SJSA1 (cell line): ENCODE measurements at places on chromosomes 12 and 14.
A peak's percentile ranks its signal among the peaks of the same experiment; 100 is the strongest.

DNA sequence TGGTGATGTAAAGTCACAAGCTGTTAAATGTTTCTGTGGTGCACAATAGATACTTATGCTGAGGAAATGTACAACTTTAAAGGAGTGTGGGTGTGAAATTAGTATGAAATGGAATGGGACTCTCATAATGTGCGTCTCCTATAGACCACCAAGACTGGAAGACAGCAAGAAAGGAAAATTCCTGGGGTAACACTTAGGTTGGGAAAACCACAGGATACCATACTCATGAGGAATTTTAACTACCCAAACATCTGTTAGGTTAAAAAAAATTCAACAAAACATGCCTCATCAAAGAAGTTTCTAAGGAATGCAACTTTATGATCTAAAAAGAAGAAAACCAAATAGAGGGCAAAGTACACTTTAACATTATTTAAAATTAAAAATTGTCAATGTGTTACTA, 113.7 kb upstream of the MYF6 start:
- DNase-seq = peak; percentile 46

DNA sequence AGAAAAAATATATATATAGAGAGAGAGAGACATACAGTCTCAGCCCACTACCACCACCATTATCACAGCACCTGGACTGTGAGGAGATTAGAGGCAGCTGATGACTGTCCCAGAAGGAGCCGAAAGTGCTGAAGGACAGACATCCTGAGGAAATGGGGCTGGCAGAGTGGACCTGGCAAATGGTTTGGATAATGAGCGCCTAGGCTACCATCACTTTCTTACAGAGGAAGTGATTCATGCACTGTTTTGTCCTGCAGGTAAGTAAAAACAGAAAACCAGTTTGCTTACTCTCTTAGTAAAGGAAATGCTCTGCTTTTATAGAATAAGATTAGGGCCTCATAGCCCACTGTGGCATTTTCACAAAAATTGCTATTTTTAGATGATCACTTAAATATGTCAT, 28.6 kb upstream of the DNM1L start:
- no peak for DNase-seq

DNA sequence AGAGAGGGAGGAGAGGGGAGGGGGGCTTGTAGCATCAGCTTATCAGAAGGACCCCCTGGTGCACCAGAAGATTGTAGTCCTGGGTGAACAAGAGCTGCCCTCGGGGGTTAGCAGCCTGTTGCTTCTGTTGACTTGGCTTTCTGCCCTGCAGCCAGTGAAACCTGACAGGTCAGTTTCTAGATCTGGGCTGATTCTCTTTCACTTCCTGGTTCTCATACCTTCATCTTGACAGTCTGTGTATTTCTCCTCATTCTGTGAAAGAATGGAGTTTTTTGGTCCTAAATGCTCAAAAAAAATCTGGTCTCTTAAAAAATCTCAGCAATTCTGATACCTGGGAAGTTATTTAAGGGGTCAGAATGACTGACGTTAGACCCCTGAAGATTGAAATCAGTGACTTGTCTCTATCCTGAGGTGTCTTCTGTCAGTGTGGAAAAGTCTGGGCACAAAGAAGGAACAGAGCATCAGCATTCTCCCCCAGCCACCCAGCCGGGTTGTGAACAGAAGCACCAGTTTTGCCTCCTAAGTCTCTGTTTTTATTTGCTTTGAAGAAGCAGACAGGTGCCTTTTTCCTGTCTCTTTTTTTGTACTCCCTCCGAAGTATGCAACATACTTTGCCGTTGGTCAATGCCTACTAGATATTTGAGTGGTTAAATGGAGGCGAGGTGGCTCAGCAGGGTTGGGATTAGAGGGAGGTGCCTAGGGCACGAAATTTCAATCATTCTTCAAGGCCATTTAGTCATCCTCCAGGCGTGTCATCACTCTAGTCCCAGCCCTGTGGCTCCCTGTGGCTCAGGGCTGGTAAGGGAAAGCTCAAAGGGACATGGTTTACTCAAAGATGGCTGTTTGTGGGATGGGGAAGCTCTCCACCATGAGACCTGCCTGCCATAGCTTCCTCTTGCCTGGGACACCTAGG, 24.0 kb downstream of the TTC9 start:
- DNase-seq = peak; percentile 43

- DNase-seq = no peak
Measured at GRCh38 chr14:50055461-50056228, 60.7 kb downstream of the VCPKMT start.

GRCh38 chr14:104297313-104297704, 158.9 kb downstream of the KIF26A start:
- DNase-seq = no peak

DNA sequence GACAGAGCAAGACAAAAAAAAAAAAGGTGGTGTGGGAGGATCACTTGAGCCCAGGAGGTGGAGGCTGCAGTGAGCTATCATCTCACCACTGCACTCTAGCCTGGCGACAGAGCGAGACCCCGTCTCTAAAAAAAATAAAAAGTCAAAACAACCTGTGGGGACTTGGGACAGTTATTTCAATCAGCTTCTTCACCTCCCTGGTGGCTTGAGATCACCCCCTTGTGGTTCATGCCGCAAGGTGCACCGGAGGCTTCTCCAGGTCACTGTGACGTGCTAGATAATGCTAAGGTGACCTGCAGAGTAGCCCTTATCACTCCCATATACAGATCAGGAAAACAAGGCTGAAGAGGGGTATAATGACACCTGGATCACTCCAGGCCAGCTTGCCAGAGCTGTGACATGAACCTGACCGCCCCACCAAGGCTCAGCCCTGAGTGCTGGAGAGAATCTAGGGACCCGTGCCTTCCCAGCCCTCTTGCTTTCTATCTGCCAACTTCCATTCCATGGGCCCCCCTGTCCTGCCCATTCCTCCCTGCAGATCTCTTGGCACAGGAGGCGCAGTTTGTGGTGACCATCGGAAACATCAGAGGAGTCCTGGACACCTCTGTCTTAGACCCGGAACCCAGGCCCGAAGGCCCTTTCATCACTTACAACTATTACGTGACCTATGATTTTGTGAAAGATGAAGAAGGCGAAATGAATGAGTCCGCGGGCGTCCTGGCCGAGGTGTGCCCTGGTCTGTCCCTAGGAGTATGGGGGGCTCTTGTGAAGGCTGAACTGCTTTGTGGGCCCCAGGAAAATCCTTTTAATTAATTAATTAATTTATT, 8.1 kb downstream of the LRRC43 start:
- peak; percentile 59 for DNase-seq

- no peak for DNase-seq
Measured at GRCh38 chr12:103679421-103680170, 92.5 kb downstream of the STAB2 start.

DNA sequence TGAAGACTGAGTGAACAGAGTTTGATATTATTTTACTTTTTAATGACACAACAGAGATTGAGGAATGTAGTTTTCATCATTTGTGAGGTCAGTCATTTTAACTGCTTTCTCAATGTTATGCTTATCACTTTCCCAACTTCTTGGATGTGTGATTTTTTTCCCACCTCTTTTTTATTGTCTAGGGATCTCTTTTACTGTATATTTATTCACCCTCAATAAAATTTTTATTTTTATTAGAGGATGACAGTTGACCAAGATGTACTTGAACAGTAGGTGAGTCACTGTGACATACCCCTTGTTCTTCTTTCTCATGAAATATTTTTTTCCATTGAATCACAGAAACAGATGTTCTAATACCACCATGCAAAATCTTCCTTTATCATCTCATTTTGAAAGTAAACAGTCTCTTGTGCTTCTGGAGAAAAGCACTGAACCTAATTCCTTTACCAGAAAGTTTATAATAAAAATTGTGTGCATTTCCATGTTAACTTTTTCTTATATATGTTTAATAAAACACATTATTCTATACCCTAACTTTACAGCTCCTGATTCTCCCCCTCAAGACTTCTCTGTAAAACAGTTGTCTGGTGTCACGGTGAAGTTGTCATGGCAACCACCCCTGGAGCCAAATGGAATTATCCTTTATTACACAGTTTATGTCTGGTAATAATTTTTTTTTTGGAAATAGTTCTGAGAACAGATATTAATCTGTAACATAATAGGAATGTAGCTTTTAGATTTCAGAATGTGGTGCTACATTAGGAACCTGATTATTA, 65.9 kb downstream of the PTPRQ start:
- DNase-seq = no peak

DNA sequence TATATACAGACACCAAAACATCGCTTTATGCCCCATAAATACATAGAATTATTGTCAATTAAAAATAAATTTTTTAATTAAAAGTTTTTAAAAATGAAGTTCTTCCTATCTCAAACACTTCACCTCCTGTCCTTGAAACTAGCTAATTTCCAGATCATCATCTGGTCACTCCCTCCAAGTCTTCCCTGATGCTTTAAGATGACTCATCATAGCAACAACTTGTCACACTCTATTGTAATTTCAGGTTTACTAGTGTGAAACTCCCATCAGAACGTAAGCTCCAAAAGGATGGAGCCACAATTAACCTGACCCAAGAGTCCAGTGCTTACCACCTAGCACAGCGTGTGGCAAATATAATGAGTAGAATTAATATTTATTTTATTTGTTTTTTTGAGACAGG, 16.3 kb downstream of the GXYLT1 start:
- DNase-seq = no peak

DNA sequence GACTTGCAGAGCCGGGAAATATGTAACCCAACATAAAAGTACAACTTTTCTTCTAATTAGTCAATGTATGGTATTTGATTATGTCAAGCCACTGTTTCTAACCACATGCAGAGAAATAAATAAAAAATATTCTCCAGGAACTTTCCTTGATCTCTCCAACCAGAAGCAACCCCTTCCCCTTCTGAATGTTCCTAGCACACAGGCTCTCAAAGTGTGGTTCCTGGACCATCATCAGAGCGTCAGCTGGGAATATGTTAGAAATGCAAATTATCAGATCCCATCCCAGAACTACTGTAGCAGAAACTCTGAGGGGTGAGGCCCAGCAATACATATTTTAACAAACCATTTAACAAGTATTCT, 21.0 kb upstream of the ITPR2 start:
- no peak for DNase-seq

DNA sequence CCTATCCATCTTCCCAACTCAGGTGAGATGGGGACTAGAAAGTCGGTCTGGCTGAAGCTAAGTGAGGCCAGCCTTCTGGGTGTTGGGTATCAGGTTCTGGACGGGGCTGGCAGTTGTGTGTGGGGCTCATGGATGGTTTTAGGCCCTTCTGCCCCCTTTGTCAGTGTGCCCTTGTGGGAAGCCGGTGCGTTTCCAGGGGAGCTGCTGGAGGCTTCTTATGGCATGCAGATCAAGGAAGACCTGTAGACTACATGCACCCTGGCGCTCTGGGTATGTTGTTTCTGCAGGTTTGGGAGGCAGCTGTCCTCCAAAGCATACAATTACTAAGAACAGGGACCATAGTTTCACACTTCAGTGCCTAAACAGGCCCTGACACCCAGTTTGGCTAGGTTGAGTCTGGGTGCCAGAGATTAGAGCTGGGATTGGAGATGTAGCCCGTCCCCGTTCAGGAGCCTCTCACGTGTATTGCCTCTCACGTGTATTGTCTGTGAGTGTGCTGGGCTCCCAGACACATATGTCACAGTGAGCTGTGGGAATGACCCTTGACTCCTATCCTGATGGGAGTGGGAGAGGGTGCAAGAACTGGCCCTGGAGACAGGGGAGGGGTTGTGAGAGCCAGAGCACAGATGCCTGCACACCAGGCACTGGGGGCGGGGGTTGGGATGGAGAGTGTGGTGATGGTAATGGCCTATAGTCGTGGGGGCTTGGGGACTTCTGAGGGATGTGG, 84.4 kb downstream of the SLC25A47 start:
- DNase-seq = no peak

DNA sequence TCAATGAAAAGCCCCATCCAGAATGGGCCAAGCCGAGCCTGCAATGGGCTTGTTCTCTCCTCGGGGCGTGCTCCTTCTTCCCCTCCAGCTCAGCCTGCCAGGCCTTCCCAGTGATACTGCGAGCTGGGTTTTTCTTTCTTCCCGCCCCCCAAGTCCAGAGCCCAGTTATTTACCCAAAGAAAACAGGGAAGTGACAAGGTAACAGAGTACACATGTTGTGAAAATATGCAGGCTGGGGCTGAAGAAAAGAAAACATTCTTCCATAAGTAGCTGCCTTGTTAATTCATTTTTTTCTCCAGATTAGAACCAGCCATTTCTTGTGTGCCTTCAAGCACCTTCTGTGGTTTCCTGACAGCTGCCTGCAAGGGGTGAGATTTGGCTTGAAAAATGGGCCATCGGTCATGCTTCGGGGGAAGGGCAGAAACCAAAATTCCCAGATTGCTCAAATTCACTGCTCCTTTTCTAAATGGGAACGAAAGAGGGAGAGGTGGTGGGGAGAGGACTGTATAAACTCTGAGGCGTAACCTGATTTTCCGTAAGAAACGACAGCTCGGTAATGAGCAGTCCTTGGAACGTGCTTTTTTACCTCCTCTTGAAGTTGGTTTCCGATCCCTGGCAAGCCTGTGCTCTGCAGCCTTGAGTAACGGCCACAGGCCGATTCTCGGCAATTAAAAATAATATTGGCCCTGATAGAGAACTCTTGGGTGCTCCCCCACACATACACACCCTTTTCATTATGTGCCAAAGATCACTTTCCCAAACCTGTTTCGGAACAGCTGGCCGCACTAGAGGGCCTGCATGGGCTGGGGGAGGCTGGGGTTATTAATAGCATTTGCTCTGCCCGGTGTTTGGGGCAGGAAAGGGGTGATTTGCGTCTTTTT, 229.4 kb downstream of the ZFP36L1 start:
- no peak for DNase-seq

DNA sequence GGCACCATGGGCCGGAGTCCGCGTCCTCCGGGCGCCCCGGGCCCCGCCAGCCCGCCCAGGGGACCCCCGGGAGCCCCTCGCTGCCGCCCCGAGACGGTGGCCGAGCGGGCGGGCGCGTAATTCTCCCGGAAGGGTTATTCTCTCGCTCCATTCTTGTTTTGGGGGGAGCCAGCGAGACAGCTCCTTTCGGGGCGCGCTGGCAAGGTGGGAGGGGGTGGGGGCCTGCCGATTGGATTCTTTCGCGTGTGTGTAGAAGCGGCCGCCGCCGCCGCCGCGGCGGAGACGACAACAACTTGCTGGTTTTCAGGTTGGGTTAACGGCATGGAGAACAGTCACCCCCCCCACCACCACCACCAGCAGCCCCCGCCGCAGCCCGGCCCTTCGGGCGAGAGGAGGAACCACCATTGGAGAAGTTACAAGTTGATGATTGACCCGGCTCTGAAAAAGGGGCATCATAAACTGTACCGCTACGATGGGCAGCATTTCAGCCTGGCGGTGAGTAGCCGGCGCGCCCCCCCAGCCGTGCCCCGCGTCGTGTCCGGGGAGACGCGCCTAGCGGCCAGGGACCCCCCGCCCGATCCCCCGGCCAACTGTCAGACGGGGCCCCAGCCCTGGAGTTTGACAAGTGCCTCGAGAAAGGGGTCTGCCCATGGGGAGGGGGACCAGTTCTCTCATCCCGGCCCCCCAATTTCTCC, 755 bp downstream of the SETD1B start:
- peak; percentile 28 for DNase-seq

DNA sequence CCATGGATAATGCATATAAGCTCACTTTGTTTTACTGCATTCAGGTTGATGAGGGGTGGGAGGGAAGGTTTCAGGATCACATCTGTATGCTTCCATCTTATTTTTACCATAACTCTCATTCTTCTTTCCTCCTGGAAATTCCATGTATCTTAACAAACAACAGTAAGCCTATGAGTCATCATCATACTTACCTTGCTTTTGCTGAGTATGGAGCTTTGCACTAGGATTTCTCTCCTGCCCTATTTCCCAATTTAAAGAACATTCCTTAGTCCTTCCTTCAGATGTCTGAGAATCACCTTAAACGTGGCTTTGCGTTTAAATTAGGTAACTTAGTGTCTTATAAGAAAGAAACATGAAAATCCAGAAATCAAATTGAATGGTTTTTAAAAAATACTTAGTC, 1.6 kb upstream of the CLEC14A start:
- no peak for DNase-seq

- DNase-seq = no peak
Measured at GRCh38 chr12:122094735-122095631, 16.4 kb downstream of the MLXIP start.
